AG04450 (cell line): ENCODE measurements at places on chromosomes 6 and 20.

DNA sequence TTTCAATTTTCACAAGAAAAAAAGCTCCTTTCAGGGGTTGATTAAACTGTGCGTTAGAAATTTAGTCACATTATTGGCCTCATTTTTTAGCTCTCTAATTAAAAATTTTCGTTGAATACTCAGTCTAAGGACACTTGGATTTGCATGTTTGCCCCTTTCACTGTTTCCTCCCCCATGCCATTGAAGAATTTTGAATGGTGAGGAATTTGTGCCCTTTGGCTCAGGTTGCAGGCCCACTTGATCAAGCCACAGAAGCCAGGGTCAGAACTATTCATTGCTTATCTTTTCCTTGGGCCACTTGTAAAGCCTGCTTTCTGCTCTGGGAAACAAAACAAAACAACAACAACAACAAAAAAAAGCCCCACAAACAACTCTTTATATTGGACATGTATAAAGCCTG is 12.2 kb downstream of the LIN28B start:
- DNase-seq: no peak

DNA sequence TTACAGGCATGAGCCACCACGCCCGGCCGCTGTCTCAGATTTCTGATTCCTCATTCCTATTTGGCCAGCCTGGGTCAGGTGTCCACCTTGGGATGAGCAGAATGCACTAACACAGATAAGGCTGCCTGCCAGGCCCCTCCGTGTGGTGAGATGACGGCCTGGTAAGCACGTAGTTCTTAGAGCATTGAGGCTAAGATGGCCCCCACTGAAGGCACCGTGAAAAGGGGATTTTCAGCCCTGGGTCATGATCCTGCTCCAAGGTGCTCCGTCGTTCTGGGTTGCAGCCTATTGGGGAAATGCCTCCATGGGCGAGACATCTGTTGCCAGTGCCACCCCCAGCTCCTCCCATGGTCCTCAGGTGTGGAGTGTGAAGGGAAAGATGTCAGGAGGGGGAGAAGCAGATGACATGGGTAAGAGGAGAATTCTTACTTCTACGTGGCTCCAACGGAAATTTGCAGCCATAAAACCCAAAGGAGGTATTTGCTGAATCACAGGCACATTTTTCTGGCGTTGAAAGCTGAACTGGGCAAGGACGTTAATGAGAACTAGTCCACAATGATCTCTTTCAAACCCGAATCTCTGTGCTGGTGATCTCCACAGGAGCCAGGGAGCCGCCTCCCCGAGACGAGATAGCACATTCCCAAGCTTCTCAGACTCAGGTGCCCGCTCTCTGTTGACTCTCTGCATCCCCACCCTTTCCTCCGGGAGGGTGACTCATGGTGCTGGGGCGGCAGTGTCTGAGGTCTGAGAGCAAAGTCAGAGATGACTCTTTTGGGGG is 34.0 kb upstream of the BMP6 start:
- DNase-seq: no peak

DNA sequence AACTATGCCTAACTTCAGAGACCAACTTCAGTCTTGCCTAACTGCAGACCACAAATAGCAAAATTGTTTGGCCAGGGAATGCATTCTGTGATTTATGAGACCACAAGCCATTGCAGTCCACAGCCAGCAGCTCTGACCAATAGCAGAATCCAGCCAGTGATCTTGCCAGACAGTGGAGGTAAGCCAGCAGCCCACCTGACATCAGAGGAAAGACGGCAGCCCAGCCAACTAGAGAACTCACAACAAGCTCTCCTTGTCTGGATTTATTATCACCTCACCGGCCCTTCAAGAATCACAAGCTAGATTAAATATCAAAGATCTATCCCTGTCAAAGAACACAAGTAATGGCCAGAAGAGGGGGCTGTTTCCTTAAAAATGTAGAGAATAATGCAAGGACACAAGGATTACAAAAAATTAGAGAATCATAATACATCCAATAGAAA is 66.5 kb upstream of the SLC35F1 start:
- DNase-seq: no peak

GRCh38 chr20:4344670-4345069 is 329.3 kb upstream of the RNF24 start:
- no peak for DNase-seq

- DNase-seq: no peak
Observed at GRCh38 chr6:108760126-108761050, 87.8 kb upstream of the ARMC2 start.

GRCh38 chr6:22899426-22899825 is 330.1 kb downstream of the HDGFL1 start:
- DNase-seq: no peak

- DNase-seq: no peak
Observed at GRCh38 chr20:33993576-33994221, at the start of gene RALY. TSS of gene RALY (plus strand) at chr20:33993911. CDS start at chr20:34072075, 78,164 bp downstream.

GRCh38 chr6:38443352-38444144 is 196.2 kb downstream of the BTBD9 start:
- no peak for DNase-seq

DNA sequence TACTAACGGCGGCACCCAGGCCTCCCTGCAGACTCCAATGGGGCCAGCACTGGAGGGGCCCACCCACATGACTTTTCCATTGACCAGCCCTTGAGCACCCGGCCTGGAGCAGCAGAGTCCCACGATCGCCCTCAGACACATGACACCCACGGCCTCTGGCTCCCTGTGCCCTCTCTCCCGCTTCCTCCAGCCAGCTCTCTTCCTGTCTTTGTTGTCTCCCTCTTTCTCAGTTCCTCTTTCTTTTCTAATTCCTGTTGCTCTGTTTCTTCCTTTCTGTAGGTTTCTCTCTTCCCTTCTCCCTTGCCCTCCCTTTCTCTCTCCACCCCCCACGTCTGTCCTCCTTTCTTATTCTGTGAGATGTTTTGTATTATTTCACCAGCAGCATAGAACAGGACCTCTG is 26.1 kb upstream of the FANCE start:
- DNase-seq: no peak

GRCh38 chr6:88124925-88125557 is 41.1 kb downstream of the CNR1 start:
- no peak for DNase-seq

DNA sequence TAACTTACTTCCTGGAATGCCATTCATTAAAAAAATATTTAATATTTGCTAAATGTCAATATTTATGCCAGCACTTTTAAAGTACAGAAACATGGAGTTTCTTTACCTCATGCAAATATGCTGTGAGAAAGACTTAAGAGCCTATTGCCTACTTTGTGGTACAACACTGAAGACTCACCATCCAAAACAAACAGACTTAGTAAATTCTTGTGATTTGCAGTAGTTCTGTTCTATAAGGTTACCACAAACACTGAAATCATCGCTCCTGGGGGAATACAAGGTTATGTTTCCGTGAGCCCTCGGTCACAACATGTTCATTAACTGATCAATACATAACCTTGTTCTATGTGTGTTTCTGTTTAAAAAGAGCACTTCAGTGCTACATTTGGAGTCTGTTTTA is 78.3 kb downstream of the ATG5 start:
- DNase-seq: no peak

GRCh38 chr20:45115829-45116228 is 855 bp upstream of the WFDC5 start:
- DNase-seq: no peak

GRCh38 chr6:153032255-153032882 is 29.9 kb upstream of the MTRF1L start:
- peak; percentile 34 for DNase-seq

GRCh38 chr6:7242835-7243178 is 70.2 kb downstream of the SSR1 start:
- no peak for DNase-seq

GRCh38 chr6:133208183-133208755 is 32.9 kb upstream of the EYA4 start:
- DNase-seq: peak; percentile 47

DNA sequence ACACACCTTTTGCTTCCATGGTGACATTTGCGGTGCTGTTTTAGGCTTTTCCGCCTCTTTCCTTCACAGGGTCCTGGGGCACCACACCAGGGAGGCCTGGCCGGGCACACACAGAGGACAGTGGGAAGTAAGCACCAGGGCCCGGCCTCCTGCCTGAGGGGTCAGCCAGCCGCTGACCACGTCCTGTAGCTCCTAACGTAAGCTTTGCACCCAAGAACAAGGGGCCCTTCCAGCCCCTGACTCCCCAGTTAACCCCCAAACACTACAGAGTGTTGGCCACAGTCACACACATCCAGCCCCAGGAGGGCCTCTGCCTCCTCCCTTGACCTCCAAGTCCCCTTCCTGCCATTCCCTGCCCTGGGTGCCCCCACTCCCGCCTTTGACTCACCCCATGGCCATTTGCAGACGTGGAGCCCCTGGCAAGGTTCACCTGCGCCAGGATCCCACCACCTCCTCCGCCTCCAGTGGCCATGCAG is 54.7 kb downstream of the YTHDF1 start:
- DNase-seq: no peak

- DNase-seq: no peak
Observed at GRCh38 chr6:87199787-87200186, 44.4 kb downstream of the ZNF292 start.

DNA sequence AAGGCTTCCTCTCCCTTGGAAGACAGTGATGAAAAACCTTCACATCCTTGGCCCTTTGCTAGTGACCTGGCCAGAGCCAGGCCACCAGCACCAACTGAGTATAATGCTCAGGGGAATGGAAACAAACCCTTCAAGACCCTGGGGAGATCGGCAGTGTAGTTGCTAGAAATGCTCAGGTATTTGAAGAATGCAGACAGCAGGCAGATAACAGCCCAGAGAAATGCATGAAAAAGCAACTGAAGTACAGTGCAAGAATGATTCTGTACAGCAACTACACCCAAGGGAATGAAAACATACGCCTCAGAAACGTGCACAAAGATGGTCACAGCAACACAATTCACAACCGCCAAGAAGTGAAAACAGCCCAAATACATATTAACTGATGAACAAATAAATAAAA is 41.1 kb downstream of the PPP1R3G start:
- peak; percentile 16 for DNase-seq

DNA sequence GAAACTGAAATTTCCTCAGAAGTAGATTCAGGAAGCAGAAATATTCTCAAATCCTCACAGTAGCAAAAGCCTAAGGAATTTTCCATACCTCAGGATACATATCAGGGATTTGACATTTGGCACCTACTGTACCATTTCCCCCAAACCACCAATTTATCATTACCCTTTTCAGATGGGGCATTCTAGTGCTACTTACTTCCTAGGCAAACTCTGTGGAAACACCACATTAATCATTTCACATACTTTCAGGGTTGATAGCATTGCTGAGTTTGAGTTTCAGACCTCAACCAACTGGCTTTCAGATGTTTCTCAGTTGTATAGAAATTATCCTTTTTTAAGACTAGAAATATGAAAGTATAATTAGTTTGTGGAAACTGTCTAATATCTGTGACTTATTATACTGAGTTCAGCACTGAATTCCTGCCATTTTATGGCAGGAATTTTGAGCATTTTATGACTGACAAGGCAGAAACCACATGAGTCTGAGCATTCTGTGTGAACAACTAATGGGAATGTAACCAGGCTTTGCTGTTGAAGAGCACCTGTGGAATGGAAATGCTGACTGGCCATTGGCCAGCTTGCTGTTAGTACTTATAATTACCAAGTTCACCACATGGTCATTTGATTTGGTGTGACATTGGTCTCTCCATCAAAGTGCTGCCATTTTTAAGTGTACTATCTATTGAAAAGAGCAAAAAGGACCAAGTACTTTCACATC is 35.1 kb upstream of the IRAK1BP1 start:
- DNase-seq: no peak

DNA sequence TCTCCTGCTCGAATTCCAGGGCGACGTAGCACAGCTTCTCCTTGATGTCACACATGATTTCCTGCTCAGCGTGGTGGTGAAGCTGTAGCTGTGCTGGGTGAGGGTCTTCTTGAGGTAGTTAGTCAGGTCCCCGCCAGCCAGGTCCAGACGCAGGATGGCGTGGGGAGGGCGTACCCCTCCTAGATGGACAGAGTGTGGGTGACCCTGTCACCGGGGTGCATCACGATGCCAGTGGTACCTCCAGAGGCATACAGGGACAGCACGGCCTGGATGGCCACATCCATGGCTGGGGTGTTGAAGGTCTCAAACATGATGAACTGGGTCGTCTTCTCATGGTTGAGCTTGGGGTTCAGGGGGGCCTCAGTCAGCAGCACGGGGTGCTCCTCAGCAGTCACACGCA is 110.2 kb upstream of the CNR1 start:
- DNase-seq: no peak

DNA sequence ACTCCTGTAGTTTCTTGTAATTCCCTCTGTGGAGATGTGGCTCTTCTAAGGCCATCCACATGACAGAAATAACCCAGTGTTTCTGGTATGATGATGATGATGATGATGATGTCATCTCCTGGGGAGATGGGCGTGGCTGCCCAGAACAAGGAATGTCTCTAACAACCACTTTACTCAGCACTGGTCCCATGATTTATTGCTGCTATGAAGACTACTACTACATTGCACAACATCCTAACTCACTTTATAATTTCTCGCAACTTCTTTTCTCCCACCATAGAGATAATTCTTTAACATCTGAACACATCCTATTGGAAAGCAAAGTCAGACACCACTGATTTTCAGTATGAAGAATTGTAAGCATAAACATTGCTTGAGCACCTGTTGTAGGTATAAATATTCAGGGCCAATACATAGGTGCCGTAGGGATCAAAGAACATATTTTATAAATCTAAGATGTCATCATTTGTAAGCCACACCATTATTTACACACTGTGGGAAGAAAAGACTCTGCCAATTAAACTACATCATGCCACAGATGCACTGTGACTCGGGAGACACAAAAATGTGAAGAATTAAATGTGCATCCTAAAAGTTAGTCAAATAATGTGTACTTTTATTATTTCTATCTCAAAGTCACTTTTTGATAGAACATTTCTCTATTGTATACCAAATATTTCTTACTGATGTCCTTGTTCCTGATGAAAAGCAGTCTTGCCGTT is 6.4 kb downstream of the TPMT start:
- DNase-seq: peak; percentile 46

- DNase-seq: peak; percentile 42
Observed at GRCh38 chr6:4687989-4688947, 87.9 kb upstream of the CDYL start.

- DNase-seq: no peak
Observed at GRCh38 chr20:35660122-35660937, 4.4 kb downstream of the CPNE1 start.

- no peak for DNase-seq
Observed at GRCh38 chr20:33023439-33024242, 7.8 kb upstream of the BPIFB6 start.
